NCI-H748 treated with DMSO at 0.1 percent for 48 hours (cell line): ENCODE measurements at places on chromosomes 11 and 22.

- peak; percentile 73 for DNase-seq
Observed at GRCh38 chr11:15663777-15664218, 549.1 kb downstream of the INSC start.

DNA sequence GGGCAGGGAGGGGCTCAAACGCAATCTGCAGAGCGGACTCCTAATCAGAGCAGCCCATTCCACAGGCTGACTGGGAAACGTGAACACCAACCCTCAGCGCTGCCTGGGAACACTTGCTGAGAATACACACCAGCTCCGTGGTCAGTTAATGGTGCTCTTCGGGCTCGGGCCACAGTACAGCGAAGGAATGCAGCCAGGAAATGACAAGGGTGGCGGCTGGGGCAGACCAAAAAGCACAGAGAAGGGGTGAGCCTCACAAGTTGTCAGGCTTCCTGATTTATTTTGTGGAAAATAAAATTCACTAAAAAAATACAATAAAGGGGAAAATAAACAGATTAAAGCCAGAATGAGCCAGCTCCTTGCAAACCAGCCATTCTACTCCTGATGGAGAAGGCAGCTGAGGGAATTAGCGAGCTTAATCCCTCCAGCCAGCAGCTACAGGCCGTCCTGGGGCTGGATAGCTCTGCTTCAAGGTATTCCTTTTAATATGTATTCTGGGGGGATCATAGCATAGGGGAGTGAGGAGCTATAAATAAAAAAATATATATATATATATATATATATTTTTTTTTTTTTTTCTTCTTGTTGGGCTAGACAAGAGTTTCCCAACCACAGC, 165.5 kb upstream of the NTM start:
- no peak for DNase-seq

DNA sequence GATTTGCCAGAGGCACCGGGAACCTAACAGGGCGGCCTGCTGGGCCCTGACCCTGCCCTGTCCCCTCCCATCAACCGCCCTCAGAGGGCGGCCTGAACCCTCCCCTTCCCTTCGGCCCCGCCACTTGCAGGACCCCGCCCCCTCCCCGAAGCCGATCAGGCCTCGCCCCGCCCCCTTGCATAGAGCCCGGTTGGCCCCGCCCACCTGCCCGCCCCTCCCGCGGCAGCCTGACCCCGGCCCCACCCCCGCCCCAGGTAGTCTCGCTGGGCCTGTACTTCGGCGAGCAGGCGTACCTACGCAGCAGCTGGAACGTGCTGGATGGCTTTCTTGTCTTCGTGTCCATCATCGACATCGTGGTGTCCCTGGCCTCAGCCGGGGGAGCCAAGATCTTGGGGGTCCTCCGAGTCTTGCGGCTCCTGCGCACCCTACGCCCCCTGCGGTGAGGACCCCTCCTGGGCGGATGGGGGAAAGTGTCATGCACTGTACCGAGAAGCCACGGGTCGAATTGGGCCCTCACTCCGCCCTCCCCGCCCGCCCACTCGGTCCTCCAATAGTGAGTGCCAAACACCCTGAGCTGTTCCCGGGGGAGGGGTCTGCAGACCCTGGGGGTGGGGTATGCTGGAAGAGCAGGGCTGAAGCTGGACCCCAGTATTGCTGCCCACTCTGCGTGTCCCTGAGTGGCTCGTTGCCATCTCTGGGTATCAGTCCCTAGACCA, 94.1 kb downstream of the CACNA1I start:
- no peak for DNase-seq

DNA sequence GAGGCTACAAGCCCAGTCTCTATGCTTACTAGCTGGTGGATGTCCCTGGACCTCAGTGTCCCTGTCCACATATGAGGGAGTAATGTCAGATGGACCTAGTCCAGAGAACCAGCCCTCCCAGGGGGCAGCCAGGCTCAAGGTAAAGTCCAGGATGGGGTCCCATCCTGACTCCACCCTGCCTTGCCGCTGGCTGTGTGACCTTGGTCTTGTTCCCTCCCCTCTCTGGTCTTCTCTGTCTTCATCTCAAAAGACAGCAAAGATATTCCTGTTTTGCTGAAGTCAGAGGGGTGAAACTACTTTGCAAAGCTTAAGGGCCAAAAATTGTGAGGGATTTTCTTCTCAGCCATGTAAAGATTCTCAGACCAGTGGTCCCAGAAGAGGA, 9.2 kb upstream of the C11orf96 start:
- no peak for DNase-seq

DNA sequence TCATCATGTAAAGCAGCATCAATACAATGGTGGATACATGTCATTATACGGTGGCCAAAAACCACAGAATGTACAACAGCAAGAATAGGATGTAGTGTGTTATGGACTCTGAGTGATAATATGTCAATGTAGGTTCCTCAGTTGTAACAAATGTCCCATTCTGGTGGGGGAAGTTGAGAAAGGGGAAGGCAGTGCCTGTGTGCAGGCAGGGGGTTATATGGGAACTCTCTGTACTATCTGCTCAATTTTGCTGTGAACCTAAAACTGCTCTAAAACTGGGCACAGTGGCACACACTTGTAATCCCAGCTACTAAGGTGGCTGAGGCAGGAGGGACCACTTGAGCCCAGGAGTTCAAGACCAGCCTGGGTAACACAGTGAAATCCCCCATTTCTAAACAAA, 5.9 kb downstream of the CHKA start:
- no peak for DNase-seq

DNA sequence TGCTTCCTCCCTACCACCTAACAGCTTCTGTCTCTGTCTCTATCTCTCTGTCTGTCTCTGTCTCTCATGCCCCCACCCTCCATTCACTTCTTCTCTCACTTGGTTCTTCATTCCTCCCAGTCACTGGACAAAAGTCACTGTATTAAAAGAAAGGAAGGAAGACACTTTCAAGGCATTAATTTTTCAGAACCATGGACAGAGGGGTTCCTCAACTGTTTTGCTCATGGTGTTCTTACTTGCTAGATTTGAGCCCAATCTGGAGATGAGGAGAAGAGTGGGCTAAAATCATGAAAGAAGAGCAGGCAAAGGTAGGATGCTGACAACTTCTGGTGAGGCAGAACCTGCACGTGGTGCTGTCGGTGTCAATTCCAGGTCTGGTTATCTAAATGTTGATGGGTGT, 116.7 kb upstream of the LARGE1 start:
- DNase-seq, result no peak

GRCh38 chr11:7533199-7534041, 19.6 kb downstream of the PPFIBP2 start:
- DNase-seq, result no peak

- peak; percentile 24 for DNase-seq
Observed at GRCh38 chr11:103091064-103091800, 728 bp downstream of the DCUN1D5 start.

DNA sequence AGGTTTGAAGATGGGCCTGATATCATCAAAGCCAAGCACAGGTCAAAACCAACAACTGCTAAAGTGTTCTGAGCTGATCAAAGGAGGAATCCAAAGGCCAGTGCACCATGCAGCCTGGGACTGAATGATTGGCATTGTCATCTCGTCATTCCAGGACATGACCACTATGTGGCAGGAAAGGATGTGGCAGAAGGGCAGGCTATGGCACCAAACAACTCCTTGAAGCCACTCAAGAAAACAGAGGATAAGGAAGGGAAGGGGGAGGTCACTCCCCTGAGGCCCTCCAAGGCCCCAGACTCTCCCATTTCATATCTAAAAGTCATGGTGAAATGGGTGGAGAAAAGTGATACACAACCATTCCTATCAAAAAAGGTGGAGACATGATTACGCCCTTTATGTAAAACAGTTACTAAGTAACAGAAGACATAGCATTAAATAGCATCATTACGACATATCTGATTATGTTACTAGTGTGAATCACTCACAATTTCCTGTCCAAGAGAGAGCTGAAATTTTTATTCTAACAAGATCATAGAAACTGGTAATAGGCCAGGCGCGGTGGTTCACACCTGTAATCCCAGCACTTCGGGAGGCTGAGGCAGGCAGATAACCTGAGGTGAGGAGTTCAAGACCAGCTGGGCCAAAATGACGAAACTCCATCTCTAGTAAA, 49.3 kb downstream of the AHNAK start:
- no peak for DNase-seq

DNA sequence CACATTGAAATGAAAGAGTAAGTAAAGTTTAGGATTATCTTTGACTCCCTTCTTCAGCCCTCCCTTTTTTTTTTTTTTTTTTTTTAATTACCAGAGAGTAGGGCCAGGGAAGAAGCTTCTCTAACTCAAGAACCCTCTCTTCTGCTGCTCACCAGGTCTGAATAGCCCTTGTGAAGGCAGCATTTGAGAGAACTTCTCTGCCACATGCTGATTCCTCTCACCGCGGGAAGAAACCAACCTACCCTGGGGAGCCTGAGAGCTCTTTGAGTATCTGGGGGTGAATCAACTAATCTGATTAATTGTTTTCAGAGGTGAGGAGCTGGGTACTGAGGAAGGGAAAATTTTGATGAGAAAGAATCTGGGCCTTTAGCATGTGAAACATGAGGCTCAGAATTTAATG, 434.5 kb upstream of the CCDC90B start:
- DNase-seq, result no peak

DNA sequence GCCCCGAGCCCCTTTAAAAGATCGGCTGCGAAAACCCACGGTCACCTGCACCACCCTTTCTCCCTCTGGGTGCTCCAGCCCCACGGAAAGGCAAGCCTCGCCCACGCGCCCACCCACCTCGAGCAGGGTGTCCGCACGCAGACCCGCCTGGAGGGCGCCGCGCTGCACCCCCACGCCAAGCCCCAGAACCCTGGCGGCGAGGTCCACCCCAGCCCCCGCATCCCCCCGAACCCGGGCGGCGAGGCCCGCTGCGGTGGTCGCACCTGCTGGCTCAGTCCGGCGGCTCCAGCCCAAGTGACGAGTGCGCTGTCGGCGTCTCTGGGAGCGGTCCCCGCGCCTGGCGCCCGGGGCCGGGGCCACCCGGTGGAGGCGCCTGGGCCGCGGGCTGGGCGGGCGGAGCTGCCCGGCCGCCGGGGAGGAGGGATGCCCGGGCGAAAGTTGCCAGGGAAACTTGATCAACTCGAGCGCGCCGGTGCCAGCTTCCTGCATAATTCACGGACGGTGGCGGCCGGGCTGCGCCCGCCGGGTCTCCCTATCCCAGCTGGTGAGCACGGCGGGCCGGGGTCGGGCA, 1.1 kb downstream of the SHANK2 start:
- no peak for DNase-seq

DNA sequence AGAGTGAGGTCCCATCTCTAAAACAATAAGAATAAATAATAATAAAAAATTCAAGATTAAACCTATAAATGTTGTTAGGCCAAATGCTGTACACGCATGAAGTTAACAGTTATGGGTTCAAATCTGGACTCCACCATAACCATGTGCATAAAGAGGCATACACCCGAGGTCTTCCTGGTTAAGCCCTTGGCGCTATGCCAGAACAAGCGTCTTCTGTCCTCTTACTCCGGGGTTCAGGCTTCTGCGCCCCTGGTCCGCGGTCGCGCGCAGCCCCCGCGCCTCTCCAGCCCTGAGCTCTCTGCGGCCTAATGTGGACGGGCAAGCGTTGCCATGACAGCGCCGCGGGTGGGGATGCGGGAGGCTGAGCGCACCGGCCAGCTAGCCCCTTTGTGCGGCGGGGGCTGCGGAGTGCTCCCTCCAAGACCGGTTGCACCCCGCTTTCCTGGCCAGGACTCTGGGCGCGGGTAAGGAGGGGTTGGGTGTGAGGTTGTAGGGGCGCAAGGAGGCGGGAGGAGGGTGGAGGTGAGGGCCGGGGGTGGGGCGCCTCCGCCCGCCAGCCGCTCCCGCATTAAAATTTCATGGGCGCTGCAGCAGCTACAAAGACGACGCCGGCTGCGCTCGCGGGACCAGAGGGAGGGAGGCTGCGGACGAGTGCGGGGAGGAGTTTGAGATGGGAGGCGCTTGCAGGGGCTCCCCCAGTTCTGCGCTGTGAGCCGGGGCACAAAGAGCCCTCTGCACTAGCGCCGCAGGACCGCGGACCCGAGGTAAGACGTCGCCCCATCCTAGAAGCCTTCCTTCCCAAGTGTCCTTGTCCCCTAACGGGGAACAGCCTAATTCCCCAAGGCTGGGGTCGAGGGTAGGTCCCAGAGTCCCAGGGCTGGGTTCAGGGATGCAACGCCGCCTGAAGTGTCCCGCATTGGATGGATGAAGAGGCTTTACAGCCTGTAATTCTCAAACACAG, at the start of gene MIAT:
Gene MIAT (plus strand): TSS at position 698 of the 961 bp plus-strand sequence.
- peak; percentile 29 for DNase-seq

DNA sequence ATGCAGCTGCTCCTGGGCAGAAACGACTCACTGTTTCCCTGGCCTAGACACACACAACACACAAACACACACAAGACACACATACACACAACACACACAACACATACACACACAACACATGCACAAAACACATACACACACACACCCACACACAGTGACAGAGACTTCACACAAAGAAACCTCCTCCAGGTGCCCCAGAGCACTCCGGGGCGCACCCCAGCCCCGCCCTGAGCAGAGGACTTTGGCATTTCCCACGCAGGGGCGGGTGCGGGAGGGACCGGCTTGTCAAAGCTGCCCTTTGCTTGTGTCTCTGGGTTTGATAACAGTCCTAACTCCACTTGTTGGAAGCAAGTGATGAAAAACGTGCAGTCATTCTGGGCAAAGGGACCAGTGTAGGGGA, 6.5 kb downstream of the APOBEC3A start:
- no peak for DNase-seq

DNA sequence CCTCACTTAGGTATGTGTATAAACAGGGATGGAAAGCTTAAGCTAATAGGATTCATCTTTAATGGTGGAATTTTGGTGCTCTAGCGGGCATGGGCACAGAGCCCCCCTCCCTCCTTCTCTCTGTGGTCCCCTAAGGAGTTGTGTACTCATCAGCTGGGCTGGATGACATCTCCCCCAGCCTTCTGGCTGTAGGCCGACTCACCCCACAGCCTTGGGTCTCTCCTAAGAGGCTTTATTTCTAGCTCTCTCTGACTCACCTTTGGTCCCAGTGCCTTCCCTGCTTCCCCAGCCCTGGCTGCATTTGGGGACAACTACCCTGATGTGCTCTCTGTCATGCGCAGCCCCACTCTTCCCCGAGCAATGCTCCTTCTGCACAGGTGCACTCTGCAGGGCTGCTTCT, 26.9 kb downstream of the SLC6A5 start:
- peak; percentile 84 for DNase-seq

DNA sequence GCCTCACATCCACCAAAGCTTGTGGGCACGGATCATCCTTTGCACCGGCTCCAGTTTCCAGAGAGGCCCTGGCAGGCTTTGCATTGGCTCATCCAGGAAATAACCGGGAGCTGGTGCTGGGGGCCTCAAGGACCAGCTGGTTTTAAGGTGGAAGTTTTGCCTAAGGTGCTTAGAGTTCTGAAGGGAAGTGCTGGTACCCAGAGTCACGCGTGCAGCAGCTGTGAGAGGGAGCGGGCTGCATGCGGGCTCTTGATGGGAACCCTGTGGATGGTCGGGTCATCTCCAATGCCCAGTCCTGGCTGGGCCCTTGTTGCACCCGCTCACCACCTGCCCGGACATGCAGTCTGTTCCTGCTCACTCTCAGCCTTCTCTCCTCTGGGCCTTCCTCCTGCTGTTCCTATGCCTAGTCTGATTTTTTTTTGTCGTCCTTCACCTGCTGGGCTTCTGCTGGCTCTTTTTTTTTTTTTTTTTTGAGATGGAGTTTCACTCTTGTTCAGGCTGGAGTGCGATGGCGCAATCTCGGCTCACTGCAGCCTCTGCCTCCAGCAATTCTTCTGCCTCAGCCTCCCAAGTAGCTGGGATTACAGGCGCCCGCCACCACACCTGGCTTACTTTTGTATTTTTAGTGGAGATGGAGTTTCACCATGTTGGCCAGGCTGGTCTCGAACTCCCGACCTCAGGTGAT, 24.0 kb upstream of the PRR5 start:
- DNase-seq, result no peak

- no peak for DNase-seq
Observed at GRCh38 chr11:105780781-105781525, 171.1 kb downstream of the GRIA4 start.
